Stimulated activated CD4-positive, alpha-beta T cell treated with anti-CD3 and anti-CD28 coated beads, Interleukin-2, amount 100 ng/mL, for 48 hours (primary cell): ENCODE measurements at places on chromosomes 11 and 22.

DNA sequence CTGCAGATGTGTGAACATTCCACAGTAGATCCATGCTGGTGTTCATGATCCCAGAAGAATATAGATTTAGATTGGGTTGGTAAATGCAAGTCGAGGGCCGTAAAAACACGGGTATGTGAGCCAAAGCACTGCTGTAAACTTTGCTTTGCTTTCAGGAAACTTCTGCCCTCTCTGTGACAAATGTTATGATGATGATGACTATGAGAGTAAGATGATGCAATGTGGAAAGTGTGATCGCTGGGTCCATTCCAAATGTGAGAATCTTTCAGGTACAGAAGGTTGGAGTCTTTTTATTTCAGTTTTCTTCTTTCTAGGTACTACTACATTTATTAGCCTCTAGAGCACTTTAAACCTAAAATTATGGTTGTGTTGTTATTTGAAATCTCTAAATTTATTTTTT lies 36.2 kb upstream of the TTC36 start:
- DNase-seq, result no peak

GRCh38 chr11:13008061-13008435 lies 1.1 kb upstream of the RASSF10 start:
- no peak for DNase-seq

DNA sequence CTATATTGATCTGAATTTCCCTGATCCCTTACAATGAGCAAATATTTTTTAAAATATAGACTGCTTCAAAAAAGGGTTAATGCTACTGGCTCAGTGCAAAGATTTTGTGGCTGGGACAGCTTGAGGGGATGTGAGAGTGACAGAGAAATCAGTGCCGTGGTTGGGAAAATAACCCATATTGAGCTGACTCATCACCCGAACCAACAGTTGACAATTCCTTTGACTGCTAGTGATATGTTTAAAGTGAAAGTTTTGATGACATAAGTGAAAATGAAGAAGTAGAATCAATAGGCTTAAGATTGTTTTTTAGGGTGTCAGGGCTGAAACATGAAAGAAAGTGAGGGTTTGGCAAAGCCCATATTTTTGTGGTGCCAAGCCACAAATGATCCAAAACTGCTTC lies 257.1 kb upstream of the TENM4 start:
- DNase-seq, result no peak

GRCh38 chr11:68674461-68674860 lies 9.9 kb upstream of the GAL start:
- DNase-seq, result no peak

DNA sequence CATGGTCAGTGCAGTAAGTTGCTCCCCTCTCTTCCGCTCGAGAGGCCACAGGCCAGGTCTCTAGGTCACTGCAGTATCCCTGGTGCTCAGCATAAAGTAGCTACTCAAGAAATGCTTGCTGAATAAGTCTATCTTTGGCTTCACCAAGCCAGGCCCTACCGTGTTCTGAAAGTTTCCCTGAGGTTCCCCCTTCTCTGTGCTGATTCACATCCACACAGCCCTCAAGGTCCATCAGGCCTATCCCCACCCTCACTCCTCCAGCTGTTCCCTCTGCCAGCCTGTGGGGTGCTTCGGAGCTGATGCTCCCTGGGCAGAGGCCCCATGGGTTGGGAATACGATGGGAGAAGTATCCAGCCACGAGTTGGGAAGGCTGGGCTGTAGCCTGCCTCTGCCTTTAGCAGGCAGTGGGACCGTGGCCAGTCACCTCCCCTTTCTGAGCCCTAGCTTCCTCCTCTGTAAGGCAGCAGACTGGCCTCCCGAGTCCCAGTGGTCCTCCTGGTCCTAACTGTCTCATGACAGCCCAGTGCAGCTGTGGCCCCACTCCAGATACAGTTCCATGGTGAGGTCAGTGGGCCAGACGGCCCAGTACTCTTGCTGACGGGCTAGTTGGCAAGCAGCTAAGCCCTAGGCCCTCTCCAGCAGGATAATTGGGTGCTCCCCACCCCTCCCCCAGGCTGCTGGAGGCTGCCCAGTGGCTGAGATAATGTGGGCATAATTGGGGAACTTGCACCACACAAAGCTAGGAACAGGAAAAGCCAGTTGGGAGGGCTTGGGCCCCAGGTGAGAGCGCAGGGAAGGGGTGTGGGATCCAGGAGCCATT lies 48.2 kb downstream of the NECTIN1 start:
- DNase-seq, result no peak

DNA sequence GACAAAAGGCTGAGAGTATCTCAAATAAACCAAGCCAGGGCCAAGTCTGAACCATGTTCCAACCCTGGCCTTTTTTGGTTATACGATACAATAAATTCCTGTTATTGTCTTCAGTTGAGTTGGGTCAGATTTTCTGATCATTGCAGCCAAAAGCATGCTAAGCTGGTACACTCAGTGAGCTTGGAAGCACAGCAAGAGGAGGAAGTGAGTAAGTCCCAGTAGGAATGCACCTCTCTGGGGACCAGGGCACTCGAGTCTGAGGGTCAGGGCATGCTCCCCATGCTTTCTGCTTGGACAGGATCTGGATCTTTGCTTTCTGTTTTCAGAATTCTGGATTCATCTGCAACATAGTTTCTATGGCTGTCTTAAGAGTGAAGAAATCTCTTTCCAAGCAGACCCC lies 73.1 kb downstream of the TMPRSS5 start:
- no peak for DNase-seq

DNA sequence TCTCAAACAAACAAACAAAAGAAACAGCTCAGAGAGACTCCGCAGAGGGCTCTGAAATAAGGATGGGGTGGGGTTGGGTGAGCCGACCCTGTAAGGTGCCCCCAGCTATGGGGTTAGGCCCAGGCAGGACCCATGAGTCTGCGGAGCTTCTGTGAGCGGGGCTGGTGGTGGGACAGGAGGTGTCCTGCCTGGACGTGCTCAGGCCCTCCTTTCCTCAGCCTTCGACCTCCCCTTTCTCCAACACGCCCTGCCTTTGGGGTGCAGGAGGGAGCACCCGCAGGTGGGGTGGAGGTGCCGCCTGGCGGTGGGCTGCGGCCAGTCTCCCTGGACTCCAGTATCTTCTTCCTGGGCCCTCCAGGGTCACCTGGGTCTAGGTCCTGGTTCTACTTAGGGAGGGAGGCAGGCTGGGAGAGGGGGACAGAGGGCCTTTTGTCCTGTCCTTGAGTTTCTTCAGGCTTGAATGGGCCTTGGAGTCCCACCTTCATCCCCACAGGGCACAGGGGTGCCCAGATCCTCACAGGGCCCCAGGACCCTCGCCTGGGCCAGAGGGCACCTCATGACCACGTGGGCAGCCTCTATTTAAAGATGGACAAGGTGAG lies 12.3 kb downstream of the PRR33 start:
- DNase-seq, result no peak

DNA sequence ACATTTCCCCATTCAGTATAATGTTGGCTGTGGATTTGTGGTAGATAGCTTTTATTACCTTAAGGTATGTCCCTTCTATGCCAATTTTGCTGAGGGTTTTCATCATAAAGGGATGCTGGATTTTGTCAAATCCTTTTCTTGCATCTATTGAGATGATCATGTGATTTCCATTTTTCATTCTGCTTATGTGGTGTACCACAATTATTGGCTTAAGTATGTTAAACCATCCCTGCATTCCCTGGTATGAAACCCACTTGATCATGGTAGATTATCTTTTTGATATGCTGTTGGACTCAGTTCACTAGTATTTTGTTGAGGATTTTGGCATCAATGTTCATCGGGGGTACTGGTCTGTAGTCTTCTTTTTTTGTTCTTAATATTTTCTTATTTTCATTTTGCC lies 44.7 kb upstream of the ARHGAP32 start:
- DNase-seq, result no peak

DNA sequence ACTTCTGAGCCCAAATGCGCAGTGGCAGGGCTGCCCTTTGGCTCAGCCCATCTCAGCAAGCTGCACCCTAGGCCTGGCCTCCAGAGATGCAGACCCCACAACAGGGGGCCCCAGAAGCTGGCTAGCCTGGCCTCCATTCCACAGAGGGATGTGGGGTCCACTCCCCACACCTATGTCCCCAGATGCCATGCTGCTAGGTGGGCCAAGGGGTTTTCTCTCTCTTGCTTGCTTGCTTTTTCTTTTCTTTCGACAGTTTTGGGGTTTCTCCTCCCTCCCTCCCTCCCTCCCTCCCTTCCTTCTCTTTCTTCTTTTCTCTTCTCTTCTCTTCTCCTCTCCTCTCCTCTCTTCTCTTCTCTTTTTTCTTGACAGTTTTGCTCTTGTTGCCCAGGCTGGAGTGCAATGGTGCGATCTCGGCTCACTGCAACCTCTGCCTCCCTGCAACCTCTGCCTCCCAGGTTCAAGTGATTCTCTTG lies 9.6 kb downstream of the SCARF2 start:
- no peak for DNase-seq

- DNase-seq, result no peak
These were observed 112.2 kb upstream of the B3GAT1 start for GRCh38 chr11:134524201-134524600.
